ENCODE measurements at places on chromosomes 1 and 21.

DNA sequence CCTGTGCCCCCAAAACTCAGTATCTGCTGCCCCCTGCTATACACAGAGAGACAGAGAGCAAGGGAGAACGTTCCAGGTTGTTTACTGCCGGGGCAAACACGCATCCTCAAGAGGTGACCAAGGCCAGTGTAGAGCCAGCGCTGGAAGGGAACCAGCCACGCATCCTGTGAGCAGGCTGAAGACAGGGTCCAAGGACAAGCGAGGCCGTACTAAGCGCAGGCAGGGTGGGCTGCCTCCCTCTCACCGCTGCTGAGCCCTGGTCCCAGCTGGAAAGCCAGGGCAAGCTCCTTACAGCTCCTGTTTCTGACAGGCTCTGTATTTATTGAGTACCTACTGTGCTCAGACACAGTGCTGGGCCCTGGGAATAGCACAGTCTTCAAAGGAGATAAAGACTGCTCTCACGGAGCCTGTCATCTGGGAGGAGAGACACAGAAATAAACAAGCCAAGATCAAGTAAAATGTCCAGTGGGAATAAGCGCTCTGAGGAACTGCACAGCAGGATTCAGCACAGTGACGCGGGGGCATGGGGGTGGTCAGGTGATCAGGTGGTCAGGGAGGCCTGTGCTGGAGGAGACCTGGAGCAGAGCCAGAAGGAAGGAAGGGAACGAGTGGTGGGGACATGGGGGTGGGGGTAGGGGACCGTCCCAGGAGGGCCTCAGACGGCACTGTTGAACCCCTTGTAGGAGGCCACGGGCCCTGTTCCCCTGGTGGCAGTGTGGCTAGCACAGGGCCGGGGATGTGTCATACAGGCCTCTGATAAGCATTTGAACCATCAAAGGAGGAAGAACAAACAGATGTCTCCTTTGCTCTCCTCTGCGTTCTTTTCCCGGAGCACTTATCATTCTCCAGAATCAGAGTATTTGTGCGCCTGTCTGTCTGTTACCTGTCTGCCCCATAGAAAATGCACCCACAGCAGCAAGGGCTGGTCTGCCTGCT lies 37.8 kb upstream of the EFHD2 start:
- DNase-seq: no peak

- DNase-seq: no peak
Measured at GRCh38 chr1:214199585-214199984, 81.4 kb upstream of the SMYD2 start.

GRCh38 chr1:159598196-159598595 lies 10.6 kb downstream of the APCS start:
- DNase-seq: no peak

DNA sequence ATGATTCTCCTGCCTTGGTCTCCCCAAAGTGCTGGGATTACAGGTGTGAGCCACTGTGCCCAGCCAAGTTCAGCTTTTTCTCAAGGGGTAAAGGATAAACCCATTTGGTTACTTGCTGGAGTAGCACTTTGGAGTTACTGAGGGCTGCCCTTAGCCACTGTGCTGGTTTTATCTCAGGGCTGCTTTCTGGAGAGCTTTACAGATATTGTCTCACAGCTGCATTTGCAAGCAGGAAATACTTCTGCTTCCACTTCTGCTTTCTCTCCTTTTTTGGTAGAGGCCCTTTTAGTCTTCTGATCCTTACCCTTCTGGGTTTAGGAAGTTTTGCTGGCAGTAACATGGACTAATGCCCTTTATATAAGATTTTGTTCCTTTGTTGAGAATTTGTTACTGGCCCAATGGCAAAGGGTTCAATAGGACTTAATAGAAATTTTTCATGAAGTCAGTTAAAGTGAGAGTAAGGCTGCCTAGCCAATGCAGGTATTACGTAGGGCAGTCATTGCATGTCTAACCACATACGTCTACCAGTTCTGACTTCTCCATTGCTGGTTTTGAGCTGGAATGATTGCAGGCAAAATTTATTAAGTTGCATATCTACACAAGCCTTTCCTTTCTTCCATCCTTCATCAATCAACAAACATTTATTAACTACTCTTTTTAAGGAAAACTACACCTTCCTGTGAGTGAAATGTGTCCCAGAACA lies 24.4 kb downstream of the CAP1 start:
- DNase-seq: no peak

DNA sequence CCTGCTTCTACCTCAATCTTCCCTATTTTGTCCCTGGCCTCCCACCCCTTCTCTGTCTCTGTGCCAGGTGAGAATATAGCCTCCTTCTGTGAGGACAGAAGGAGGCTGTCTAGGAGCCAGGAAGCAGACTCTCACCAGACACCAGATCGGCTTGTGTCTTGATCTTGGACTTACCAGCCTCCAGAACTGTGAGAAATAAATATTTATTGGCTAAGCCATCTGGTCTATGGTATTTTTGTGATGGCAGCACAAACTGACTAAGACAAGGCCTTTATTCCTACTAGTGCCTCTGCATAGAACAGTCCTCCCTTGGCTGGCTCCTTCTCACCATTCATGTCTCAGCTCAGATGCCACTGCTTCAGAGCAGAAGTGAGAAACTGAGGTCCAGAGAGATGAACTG lies 1.9 kb downstream of the GPN2 start:
- DNase-seq: no peak

DNA sequence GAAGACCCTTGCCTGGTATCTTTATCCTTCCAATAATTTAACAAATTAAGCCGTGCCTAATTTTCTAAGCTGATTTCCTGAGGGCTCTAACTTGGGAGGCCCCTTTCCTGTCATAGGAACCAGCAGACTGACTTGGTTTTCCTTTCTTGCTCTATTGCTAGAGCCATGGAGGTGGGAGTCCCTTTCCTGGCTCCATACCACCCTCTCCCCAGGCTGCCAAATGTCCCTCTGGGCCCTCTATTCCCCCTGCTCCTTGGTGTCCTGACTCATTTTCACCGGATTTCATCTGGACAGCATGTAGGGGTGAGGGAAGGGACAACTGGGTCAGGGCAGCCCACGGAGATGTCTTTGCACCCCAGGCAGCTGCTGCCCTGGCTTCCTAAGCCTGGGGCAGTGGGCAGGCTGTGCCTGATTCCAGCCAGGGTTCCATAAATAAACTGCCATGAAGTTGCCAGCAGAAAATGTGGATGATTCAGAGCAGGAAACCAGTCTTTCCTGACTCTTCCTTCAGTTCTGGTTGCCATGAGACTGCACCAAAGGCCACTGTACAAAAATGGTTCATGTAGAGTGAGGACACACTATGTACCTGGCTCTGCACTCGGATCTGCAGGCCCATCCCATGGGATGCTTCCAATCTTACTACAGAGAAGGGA lies 38.0 kb upstream of the SERBP1 start:
- no peak for DNase-seq

DNA sequence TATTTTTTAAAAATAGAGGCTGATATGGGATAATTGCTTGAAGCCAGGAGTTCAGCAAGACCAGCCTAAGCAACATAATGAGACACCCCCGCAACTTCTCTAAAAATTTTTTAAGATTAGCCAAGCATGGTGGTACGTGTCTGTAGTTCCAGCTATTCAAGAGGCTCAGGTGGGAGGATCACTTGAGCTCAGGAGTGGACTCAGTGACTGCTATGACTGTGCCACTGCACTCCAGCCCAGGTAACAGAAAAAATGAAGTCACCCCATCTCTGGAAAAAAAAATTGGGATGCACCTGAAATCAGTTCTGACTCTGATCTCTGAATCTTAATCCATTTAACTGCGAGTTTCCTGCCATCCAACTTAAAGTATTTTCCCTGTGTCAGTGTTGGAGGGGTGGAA lies 124.2 kb downstream of the MRPS6 start:
- DNase-seq: no peak

DNA sequence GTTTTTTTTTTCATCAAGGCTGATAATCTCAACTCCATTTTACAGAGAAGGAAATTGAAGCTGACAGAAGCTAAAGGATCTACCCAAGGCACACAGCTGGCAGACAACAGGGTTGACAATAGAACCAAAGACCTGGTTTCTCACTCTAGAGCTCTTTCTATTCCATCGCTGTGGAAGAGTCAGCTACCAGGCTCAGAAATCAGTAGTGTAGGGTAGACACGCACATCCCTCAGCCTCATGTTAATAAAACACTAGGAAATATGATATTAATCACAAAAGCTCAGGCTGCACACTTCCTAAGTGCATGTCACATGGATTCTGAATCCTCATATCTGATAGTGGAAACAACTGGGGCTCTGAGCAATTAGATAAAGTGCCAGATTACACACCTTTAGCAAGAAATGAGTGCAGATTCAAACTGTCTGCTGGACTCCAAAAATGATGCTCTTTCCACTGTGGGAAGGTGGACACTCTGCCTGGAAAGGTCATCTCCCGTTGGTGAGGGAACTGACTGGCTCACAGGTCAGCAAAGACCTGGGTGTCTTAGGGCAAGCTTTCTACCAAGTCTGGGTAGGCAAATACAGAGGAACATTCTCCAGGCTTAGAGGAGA lies 139.1 kb downstream of the TGFBR3 start:
- DNase-seq: no peak

DNA sequence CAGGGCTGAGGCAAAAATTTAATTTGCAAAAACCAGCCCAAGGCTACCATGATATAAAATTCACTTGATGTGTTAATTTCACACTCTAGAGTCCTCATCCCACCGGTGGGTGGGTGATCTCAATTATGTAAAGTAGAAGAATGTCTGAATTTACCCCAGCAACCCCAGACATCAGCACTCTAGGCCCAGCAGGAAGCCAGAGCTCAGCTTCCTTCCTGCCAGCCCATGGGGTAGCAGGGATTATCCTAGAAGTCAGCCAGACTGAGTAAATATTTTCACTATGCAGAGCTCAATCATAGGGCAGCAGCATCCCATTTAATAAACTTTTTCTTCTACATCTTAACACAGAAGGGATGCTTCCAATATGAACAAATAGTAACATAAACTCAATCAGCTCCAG lies 71.0 kb downstream of the SIPA1L2 start:
- DNase-seq: no peak
